B cell (primary cell): ENCODE measurements at places on chromosomes 13 and 19.

DNA sequence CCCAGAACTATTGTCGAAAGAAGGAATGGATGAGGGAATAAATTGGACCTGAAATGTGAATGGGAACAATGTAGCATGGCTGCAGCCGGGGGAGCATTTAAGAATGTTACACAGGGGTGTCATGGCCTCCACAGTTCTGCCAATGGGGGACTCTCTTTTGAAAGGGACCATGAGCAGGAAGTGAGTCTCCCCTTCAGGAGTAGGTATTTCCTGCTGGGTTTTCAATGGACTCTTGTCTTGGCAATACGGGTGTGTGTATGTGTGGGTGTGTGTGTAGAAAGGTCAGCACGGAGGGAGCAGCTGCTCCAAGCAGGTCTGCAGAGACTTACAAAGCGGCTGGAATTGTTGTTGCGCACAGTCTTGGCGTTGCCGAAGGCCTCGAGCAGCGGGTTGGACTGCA is 24.4 kb downstream of the MYO1F start:
- no peaks in the 10 kb centered on the region for H3K27me3 ChIP-seq
- no peak overlapping the region for H3K27ac ChIP-seq
- no peak for DNase-seq

DNA sequence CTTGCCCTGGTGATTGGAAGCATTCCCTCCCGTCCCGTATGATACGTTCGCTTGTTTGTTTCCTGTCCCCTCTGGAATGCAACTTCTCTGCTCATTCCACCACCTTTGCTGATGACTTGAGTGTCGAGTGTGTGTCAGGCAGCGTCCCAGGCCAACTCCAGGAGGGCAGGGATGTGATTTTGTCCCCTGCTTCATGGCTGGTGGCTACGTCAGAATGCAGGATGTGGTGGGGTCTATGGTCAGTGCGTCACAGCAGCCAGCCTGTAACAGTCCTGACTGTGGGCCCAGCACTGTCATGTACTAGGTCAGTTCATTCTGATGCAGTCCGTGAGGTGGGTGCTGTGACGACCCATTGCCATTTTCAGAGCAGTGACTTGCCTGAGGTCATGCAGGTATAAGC is 16.2 kb downstream of the BRSK1 start:
- H3K36me3 ChIP-seq, result no peaks in the 10 kb centered on the region
- H3K4me1 ChIP-seq, result peaks cover 15% of the 10 kb centered on the region
- H3K27me3 ChIP-seq, result no peaks in the 10 kb centered on the region
- no peak overlapping the region for H3K27ac ChIP-seq

DNA sequence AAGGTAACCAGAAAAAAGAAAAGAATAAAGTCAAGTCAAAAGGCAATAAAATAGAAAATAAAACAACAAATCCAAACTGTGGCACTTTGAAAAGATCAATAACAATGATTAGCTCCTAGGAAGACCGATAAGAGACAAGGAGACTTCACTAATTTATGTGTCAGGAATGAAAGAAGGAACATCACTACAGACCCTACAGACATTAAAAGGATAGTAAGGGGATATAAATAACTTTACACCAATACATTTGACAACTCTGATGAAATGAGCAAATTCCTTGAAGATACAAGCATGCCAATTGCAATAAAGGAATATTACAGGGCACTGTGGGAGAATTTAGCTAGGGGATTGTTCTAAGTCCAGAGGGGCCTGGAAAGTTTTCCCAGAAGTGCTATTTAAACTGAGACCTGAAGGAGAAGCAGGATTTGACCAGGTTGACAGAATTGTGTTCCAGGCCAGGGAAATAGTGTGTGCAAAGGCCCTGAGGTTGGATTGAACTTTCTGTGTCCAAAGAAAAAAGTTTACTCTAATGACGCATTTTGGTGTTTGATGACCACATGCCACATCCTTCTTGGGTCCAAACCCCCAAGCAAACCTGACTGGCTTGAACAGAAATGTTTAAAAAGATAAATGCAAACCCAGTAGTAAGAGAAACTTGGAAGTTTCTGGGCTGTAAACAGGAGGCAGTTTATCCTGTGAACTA is 1.6 kb upstream of the C19orf38 start:
- H3K4me3 ChIP-seq, result no peak overlapping the region
- no peaks in the 10 kb centered on the region for H3K27me3 ChIP-seq
- no peaks in the 10 kb centered on the region for H3K36me3 ChIP-seq
- H3K4me1 ChIP-seq, result peaks cover 5% of the 10 kb centered on the region
- no peak for DNase-seq

GRCh38 chr19:13212759-13213330 is 62.6 kb downstream of the IER2 start:
- DNase-seq, result peak; percentile 77
- H3K27me3 ChIP-seq, result no peaks in the 10 kb centered on the region
- H3K4me1 ChIP-seq, result peaks cover 41% of the 10 kb centered on the region
- no peaks in the 10 kb centered on the region for H3K36me3 ChIP-seq
- no peak overlapping the region for H3K4me3 ChIP-seq

DNA sequence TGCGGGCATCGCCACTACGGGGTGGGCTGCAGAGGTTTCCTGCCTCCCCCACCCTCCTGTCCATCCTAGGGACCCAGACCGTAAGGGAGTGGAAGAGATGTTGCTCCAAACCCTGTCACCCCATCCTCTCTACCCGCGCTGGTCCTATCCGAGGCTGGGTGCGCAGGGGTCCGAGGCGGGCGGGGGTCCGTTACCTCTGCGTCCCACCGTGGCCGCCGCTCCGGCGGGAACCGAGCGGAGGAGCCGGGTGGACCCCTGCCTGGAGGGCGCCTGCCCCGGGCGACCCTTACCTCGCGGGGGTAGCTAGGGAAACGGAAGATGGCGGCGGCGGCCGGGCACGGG is at the start of gene DGKH:
Gene DGKH, plus strand, starts transcription at position 307 of the 342 bp plus-strand sequence. CDS start 126 bp downstream, outside the sequence.
- peaks cover 17% of the 10 kb centered on the region for H3K4me1 ChIP-seq
- H3K4me3 ChIP-seq, result peak within 1 kb of the TSS; percentile 59
- no peak within 1 kb of the TSS for H3K27ac ChIP-seq
- peaks cover 32% of the 10 kb centered on the region for H3K27me3 ChIP-seq
- DNase-seq, result peak; percentile 49

DNA sequence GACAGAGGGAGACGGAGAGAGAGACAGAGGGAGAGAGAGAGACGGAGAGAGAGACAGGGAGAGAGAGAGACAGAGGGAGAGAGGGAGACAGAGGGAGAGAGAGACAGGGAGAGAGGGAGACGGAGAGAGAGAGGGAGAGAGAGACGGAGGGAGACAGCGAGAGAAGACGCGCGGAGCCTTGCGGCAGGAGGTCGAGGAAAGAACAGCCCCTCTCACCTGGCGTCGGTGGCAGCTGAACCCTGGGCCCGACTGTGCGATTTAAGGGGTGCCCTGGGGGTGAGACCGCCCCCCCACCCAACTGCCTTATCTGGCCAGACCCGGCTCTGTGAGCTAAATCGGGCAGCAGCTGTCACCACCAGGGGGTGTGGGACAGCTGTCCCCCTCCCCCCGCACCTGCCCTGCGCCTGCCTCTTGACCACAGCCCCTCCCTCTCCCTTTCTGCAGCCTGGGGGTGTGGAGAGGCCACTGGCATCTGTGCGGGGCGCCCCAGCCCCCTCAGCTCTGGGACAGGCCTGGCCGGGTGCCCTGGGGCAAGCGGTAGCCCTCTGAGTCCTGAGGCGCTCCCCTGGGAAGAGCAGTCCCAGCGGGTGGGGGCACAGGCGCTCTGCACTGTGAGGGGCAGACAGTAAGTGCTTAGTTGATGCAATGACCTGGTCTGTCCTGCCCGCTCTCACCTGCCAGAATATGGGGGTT is 10.8 kb downstream of the JOSD2 start:
- H3K4me3 ChIP-seq, result no peak overlapping the region
- no peak overlapping the region for H3K27ac ChIP-seq
- DNase-seq, result peak; percentile 69
- no peaks in the 10 kb centered on the region for H3K27me3 ChIP-seq
- H3K36me3 ChIP-seq, result no peaks in the 10 kb centered on the region

DNA sequence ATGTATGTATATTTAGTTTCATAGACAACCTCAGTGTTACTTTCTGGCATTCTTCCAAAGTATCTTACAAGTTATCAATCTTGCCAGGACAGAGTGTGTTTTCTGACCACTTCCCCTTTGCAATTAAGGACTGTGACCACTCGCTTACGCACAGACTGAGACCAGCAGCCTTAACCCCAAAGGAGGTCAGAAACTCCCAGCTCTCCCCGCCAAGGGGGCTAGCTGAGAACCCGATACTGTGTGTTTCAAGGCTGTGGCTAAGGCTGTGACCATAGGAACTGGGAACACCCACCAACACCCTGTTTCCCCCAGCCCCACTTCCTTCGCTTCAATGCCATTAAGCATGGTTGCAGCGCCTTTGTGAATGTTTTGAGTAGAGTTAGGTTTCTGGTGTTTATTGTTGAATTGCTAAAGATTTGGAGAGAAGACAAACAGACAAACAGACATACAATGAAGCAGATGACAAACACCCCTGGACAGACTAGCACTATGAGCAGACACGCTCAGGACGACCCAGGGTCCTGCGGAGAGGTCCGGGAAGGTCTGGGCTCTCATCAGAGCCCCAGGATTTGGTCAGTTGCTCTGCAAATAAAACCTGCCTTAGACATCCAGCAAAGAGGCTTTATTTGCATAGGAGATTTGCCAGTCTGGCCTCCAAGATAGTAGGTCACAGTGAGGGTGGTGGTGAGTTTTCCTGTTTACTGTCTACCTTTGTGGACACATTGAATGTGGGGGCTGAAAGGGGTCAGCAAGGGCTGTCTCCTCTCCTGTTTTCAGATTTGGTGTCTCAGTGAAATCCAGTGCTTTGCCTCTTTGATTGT is 25.0 kb upstream of the TNFSF11 start:
- peaks cover 14% of the 10 kb centered on the region for H3K4me1 ChIP-seq
- H3K36me3 ChIP-seq, result no peaks in the 10 kb centered on the region
- DNase-seq, result peak; percentile 60
- no peak overlapping the region for H3K27ac ChIP-seq

- H3K4me3 ChIP-seq, result no peak overlapping the region
- H3K36me3 ChIP-seq, result no peaks in the 10 kb centered on the region
- H3K27ac ChIP-seq, result no peak overlapping the region
- peaks cover 4% of the 10 kb centered on the region for H3K4me1 ChIP-seq
Observed at GRCh38 chr13:101417043-101417406, 717 bp upstream of the NALCN start.

DNA sequence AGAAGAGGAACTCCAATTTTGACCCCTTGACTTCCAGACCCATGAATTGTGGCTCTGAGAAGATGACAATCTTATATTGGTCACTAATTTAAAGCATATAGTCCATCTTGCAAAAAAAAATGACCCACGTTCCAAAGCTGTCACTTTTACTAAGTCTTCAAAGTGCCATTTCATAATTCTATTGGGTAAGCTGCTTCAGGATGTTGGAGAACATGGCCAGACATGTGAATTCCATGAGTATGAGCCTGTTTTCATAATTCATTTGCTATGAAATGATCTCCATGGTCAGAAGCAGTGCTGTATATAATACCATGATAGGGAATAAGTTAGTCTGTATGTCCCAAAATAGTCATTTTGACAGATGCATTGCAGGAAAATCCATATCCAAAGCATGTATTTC is 1787.3 kb downstream of the SLITRK5 start:
- no peaks in the 10 kb centered on the region for H3K36me3 ChIP-seq
- no peaks in the 10 kb centered on the region for H3K4me1 ChIP-seq

DNA sequence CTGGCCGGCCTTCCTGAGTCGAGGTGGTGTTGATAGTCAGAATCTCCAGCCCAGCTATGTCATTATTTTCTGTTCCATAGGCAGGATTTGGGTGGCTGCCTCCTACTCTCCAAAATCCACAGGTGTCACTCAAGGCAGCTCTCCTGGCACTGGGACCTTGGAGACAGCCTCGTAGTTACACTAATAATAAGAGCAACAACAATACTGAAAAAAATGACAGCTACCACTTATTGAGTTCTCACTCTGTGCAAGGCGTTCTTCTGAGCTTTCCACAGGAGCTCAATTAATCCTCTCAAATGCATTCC is 12.2 kb upstream of the KLK12 start:
- H3K27me3 ChIP-seq, result no peaks in the 10 kb centered on the region
- no peak overlapping the region for H3K4me3 ChIP-seq
- DNase-seq, result no peak
- no peaks in the 10 kb centered on the region for H3K4me1 ChIP-seq

- no peaks in the 10 kb centered on the region for H3K36me3 ChIP-seq
- DNase-seq, result no peak
- H3K4me1 ChIP-seq, result peaks cover 24% of the 10 kb centered on the region
- no peak overlapping the region for H3K4me3 ChIP-seq
- H3K27me3 ChIP-seq, result no peaks in the 10 kb centered on the region
Observed at GRCh38 chr19:7521551-7522071, 813 bp upstream of the MCOLN1 start.

DNA sequence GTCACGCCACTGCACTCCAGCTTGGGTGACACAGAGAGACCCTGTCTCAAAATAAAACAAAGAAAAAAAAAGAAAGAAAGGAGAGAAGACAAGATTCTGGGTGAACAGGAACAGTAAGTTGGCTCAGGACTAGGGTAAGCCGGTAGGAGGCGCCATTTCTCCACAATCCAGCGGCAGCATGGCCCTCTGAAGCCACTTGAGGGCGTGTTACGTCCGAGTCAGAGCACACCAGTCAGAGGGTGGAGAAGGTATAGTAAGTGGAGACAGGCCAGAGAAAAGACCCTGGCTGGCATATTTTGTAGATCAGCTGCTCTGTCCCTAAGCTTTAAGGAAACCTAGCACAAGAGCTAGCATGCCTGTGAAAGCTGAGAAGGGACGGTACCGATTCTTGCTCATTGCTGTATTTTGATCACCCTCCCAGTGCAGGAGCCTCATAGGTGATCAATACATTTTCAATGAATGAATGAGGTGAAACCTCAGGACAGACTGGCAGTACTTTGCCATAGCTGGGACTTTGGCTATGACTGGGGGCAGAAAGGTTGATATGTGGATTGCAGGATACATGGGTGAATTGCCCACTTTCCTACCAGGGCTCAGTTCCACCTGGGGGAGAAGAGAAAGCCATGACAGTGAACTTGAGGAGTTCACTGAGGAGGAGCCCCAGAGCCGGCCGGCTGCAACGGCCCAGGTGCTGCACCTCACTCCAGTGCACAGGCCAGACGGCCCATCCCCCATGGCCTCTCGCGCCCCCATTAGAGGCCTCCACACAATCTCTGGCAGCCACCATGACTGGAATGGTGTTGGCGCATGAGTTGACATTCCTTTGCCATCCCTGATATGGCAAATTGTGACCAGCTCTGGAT is 23.5 kb downstream of the POU2F2 start:
- H3K4me3 ChIP-seq, result no peak overlapping the region
- no peaks in the 10 kb centered on the region for H3K27me3 ChIP-seq
- peaks cover 1% of the 10 kb centered on the region for H3K36me3 ChIP-seq
- DNase-seq, result peak; percentile 92

DNA sequence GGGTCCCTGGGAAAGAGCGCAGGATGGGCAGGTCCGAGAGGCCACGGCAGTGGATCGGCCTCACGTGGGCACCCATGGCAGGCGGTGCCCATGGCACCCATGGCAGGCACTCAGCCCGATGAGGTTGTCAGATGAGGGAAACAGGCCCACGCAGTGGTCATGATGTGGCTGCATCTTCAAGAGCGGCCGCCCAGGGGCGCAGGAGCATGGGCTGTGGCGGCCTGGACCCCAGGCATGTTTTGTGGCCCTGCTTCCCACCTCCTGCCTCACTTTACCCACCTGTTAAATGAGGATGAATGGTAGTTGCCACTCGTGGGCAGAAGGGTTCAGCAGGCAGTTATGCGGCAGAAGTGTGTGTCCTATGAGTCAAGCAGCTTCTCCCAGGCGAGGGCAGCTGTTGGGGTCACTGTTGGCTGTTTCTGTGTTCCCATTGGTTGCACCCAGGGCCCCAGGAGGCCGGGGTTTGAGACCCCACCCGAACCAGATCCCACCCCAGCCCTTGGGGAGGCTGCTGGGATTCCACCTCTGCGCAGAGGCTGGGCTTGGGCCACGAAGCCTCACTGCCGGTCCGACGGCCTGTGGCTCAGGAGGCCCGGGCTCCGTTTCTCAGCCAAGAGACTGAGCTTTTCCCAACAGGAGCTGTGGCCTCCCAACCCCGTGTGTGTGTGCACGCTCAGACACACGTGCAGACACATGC is 30.0 kb downstream of the CSNK1G2 start:
- no peak for DNase-seq
- peaks cover 49% of the 10 kb centered on the region for H3K36me3 ChIP-seq
- no peaks in the 10 kb centered on the region for H3K27me3 ChIP-seq
